Naive thymus-derived CD4-positive, alpha-beta T cell (primary cell): ENCODE measurements at places on chromosomes 12 and 14. TPM values are rescaled to one million over a fixed set of nuclear protein-coding genes. Genes with fewer than 3 reads are reported as not detected.

DNA sequence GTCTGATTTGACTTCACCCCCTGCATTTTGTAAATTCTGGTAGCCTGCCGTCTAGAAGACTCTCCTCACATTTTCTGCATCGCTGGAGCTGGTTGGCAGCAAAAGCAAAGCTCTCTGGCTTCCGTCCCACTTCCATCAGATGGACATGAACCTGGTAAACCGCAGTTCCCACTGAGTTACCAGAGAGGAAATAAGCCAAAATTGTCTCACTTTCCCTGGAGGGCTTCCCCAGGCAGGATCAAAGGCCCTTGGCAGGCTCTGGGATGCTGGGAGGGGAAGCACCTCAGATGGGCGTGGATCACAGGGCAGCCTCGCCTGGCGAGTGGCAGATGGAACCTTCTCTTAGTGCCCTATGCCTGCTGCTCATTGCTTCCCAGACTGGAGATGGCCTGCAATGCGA lies 243.5 kb downstream of the TMEM132C start:
- no peak for DNase-seq

DNA sequence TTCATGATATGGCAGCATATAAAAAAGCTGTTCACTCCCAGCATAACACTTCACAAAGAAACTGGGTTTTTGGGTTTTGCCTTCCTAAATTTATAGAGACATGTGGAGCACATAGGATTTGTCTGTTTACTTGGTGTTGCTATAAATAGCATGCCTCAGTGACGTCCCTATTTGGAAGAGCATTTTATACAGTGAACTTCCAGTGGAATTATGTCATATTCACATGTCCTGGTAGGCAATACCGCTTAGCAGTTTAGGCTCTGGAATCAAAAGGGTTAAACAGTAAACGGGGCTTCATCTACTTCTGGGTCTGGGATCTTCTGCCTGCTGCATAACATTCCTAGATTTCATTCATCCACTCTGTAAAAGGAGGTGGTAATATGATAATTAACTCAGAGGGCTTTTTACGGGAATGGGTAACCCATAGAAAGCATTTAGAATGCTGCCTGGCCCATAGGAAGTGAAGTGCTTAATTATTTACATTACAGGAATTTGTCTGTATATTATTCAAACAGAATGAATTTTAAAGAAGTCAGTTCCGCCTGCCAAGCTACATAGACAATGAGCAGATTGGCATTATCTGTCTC lies 396.1 kb downstream of the TMTC2 start:
- no peak for DNase-seq

DNA sequence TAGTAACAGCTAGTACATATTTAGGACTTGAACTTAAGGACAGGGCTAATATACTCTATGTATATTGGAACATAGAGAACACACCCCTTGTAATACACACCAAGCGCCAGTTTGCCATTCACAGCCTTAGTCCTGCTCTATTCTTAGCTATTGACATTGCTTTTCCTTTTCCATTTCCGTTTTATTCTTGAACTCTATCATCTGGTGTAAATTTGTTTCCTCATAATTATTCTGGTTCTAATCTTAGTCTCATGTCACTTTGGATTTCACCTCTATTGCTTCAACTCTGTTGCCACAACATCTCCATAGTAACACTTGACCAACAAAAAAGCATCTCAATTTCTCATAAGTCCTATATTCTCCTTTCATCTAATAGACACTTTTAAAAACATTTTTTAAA lies 225.7 kb downstream of the PHLDA1 start:
- DNase-seq = no peak

RPGRIP1 gene
- not detected for polyA plus RNA-seq

GALNT8 gene
- polyA plus RNA-seq = 0.06 TPM

GRCh38 chr12:7171854-7172253 lies 17.6 kb upstream of the PEX5 start:
- DNase-seq = no peak

DNA sequence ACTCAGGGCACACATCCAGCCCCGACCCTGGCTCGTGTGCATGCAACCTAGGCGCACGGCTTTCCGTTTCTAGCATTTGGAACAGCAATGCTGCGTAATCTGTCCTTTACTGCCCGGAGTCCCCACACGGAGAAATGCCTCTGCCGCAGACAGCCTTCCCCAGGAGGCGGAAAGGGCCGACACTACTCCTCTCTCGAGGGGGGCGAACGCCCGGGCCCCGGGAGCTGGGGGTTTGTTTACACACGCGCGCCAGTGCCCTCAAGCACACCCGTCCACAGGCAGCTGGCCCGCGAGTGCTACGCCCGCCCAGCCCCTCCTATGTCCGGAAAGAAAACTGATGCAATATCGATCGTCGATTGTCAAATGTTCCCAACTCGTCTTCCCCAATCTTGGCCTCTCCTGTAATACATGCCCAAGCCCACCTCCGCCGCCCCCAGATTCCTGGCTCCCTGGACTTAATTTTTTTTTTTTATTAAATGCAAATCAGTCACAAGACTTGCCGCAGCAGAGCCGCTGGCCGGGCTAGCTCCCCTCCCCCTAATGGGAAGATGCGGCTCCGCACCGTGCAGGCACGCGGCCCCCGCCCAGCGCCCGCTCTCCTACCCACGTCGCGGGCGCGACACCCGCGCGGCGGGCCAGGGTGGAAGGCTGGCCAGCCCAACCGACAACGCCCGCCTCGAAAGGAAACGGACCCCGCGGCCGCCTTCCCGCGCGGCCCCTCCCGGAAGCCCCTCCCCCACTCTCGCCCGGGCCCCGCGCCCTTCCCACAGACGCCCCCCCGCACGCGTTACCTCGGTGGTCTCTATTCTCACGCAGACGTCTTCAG lies 642 bp downstream of the SLC38A2 start:
- DNase-seq = no peak
